Activated CD4-positive, CD25-positive, alpha-beta regulatory T cell treated with anti-CD3 and anti-CD28 coated beads, Interleukin-2, amount 50 U/mL, for 72 hours (primary cell): ENCODE measurements at places on chromosomes 5 and 9.

DNA sequence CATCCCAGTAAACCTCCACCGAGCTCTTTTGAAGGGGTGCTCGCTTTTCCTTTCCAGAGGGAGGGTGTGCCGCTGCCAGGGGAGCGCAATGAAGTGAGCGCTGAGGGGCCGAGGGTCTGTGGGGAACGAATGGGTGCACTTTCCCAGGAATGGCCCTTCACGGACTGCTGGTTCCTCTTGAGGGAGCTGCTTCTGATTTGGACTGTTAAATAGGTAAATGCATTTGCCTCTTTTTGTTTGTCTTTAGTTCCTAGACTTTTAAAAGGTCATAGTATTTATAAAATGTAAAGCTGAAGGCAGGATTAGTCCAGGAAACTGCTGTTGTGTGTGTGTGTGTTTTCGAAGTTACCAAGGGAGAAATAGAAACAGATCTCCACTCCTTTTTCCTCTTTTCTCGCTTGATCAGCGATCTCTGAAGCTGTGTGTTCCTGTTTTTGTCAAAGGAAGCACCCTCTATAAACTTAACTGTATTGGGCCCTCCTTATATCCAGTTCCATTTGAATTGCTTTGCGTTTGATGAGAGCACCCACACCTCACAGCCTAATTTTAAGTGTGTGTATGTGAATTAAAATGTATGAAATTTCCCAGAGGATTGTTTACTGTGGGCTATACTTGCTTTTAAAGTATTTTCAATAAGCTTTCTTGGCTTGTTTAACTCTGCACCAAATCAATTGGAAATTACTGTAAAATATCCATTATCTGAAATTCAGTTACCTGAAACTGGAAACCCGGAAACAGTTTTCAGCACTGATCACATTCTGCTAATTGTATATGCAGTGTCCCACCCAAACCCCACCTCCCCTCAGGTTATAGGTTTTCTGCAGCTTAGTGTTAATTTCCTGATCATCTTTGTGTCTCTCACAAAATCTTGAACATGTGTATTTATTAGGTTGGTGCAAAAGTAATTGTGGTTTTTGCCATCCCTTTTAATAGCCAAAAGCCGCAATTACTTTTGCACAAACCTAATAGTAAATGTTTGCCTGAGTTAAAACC, 966 bp downstream of the SNX2 start:
- no peak for DNase-seq

DNA sequence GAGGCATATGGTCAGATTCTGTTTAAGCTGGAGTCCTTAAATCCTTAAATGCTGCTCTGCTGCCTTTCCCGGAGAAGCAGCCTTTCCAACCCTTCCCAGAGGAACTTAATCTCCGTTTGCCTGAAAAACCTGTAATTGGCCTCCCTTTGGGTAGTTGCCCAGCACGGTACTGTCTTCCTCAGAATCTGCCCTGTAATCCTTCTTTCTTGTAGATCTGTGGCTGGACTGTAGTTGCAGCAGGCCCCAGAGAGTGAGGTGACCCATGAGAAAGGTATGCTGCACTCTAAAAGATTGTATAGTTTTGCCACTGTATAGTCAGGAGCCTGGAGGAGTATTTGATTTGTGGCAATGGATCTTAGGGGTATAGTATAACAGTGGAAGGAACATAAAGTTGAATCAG, 11.7 kb downstream of the SPIN1 start:
- DNase-seq: no peak

DNA sequence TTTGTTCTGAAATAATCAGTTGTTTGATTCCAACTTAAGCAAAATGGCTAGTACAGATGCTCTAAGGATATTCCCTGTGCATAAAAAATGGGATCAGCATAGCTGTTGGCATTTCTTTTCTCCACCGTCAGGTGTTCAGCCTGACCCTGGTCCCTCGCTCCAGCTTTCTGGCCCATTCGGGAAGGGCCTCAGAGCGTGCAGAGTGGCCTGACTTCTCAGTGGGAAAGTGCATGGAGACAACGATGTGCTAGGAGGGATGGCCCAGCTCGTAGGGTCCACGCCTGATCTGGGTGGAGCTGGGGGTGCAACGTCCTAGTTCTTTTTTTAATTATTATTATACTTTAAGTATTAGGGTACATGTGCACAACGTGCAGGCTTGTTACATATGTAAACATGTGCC, 319.1 kb upstream of the IRX4 start:
- DNase-seq: no peak

DNA sequence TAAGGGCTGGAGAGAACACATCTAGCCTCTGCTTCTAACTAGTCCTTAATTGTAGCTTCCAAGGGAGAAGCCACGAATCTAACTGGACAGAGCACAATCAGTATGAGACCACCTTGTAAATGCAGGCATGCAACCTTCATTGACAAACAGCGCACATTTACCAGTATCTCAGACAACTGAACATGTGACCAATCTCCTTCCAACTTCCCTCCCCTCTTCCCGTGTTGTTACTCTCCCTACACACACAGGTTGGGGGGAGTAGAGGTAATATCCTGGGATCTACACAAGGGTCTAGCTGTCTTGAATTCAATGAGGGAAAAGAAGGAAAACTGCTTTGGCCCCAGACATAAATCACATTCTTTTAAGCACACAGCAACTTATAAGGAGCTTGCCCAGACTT, 77.6 kb downstream of the LIFR start:
- DNase-seq: no peak

DNA sequence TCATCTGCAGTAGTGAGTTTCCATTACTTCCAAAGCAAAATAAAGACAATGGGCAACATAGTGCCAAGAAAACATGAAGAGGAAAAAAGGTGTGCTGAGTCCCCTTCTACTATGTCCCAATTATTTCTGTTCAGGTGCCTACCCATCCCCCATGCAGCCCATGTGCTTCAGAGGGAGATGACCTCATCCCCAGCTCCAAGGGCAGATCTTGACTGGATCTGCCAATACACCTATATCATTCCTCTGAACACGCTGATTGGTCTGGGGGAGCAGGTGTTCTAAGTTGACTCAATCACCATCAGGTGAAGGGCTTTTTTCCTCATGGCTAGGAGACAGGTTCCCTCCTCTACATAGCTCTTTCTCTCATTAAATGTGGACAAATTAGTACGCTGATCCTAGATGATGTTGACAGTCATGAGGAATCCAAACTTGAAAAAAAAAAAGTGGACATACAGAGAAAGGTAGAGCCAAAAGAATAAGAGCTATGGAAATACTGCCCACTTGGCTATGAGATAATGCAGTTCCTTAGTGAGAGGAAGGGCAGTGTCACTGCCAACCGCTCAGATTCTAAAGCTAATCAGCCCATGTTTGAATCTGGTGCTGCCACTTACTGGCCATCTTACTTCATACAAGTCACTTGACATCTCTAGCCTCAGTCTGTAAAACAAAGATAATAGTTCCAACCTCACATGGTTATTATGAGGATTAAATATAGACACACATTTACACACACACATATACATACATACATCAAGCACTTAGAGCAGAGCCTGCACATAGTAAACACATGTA, 23.1 kb downstream of the PRELID2 start:
- no peak for DNase-seq

DNA sequence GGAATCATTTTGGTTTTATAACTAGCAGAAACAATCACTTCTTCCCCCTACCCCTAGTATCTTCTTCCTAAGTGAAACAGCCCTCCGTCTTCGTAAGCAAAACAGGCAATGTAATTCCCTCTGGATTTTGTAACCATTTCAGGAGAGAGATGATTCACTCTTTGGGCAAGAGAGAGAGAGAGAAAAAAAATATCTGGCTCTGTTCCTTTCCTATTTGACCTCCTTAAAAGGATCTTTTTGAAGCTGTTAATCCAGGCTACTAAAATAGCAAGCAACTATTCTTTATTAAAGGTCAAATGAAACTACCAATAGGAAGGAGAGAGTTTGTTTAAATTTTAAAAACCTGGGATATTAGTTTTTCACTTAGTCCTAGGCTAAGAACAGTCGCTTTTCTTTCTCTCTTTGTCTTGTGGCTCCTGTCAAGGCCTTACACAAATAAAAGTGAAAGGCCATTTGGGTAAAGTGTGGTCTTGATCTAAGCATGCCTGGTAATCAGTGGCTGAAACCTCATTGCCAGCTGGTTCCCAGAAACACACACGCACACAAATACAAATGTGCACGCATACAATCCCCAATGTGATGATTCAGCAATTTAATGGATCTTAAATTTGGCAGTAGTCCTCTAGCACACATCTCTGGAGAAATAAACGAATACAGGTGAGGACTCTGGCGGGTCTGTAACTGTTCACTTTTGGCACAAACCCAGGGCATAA, 70.2 kb downstream of the PRUNE2 start:
- no peak for DNase-seq

DNA sequence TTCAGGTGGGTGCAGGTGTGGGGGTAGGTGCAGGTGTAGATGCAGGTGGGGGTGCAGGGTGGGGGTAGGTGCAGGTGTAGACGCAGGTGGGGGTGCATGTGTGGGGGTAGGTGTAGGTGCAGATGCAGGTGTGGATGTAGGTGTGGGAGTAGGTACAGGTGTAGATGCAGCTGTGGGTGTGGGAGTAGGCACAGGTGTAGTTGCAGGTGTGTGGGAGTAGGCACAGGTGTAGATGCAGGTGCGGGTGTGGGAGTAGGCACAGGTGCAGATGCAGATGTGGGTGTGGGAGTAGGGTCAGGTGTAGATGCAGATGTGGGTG, 94.6 kb downstream of the PHF2 start:
- peak; percentile 23 for DNase-seq

GRCh38 chr5:115309751-115310370, 13.4 kb upstream of the CCDC112 start:
- no peak for DNase-seq

DNA sequence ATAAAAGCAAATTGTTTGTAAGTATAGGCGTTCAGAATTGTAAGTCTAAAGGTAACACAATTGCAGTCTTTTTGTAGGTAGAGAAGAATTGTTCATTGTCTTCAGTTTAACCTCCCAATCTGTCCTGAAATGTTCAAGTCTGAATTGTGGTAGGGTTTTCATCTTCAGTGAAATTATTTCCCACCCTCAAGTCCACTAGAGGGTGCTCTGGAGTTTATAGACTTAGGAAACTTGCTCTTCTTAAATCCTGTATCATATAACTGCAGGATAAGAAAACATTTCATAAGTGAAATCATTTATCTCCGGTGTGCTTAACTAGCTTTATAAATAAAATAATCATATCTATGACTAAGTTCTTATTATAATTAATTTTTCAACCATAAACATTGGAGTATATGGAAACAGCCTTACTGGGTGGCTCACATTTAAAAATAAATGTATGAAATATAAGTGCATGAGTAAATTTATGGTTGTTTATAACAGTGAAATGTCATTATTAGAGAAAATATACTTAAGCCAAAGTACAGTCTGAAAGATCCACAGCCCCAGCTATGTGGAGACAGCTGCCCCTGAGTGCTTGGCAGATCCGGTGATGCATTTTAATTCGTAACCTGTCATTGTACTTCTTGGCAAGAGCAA, 182.4 kb upstream of the OTULINL start:
- DNase-seq: no peak

DNA sequence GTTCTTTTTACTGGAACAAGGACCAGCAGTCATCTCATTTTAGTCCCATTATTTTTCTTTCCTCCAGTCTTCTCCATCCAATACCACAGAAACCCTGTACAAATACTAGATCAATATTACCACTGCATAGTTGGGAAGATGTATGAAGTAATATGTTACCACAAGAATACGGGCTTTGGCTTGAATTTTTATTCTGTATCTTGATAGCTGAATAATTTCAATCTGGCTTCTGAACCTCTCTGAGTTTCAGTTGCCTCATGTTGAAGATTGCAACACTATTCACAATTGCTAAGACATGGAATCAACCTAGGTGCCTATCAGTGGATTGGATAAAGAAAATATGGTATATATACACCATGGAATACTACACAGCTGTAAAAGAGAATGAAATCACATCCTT, 82.9 kb downstream of the SGCD start:
- DNase-seq: no peak

- DNase-seq: no peak
Observed at GRCh38 chr9:110029429-110029955, 178.5 kb downstream of the C9orf152 start.

GRCh38 chr9:131590907-131591844, 45.9 kb downstream of the PRRT1B start:
- peak; percentile 77 for DNase-seq

DNA sequence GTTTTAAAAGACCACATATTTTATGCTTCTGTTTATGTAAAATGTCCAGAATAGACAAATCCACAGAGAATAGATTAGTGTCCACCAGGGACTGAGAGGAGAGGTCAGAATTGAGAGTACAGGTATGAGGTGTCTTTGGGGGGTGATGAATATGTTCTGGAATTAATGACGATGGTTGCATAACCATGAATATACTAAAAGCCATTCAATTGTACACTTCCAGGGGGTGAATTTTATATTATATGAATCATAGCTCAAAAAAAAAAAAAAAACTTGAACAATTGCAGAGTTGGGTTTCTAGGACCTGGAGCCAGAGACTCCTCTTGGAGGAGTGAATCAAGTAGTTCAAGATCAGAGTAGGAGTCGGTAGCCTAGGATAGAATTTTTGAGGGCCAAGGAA, 57.8 kb upstream of the RUSC2 start:
- DNase-seq: no peak

GRCh38 chr9:107106416-107106815, 176.7 kb upstream of the RAD23B start:
- no peak for DNase-seq

- no peak for DNase-seq
Observed at GRCh38 chr5:172573986-172574870, 66.8 kb upstream of the NEURL1B start.

- DNase-seq: no peak
Observed at GRCh38 chr5:55724281-55724680, 12.2 kb upstream of the SLC38A9 start.

DNA sequence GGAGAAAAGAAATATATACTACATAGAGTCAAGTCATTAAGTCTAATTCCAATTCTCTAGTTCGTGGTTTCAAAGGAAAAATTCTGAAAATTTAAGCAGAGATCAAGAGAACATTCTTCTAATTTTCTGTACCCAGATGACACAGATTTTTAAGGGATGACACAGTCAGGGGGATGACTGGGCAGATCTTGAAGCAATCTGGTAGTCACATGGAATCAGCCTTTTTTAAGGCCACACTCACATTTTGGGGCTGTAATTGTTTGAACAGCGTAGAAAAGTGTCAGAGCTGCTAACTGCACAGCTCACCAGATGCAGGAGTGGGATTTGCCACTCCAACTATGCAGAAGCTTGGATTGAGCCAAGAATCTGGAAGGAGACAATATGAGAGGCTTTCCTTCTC, 20.4 kb downstream of the PDE4D start:
- DNase-seq: no peak

DNA sequence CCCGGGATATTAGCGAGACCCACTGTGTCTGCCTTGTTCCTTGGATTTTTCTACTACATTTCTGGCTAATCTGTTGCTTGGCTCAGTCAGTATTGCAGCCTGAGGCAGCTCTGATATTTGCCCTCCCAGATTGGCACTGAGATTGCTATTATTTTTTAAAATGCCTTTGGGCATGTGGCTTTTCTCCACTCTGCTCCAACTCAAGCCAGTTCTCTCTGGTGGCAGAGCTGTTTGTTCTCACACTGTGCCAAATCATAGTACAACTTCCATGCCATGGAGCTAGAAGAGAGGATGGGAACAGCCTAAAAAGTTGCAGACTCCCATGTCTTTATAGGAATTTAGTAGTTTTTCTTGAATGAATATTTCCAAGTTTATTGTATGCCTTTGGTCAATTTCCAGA, 155.9 kb upstream of the ATP10B start:
- DNase-seq: no peak

- no peak for DNase-seq
Observed at GRCh38 chr5:13660072-13660471, 284.4 kb downstream of the DNAH5 start.

- DNase-seq: no peak
Observed at GRCh38 chr5:79561525-79561893, 47.6 kb upstream of the HOMER1 start.
